ENCODE measurements at places on chromosomes 5 and 9.

- DNase-seq = peak; percentile 33
Observed at GRCh38 chr9:35660966-35661415, 2.9 kb downstream of the CCDC107 start.

DNA sequence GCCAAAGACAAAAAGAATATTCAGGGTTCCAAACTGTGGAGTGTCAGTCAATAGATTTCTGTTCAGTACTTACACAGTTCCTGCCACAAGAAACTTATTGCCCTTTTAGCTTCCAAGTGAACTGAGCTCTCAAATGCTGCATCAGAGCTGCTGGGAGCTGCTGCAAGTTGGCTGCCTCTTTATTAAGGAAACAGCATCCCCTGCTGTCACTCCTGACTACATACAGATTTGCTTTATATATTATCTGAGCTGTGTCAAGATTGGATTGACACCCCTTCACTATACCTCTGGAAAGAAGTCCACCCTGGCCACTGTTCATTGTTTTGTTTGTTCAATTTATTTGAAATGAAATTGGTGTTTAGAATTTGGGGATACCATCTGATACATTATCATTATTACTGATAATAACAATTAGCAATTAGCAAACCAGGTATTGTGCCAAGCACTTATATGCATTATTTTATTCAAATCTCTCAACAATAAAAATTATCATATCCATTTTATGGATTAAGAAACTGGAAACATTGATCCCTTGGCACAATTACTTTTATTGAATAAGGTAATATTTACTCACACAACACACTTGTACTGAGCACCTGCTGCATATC is 16.4 kb upstream of the C5orf58 start:
- peak; percentile 35 for DNase-seq

- no peak for DNase-seq
Observed at GRCh38 chr5:86371061-86371460, 246.7 kb upstream of the COX7C start.

DNA sequence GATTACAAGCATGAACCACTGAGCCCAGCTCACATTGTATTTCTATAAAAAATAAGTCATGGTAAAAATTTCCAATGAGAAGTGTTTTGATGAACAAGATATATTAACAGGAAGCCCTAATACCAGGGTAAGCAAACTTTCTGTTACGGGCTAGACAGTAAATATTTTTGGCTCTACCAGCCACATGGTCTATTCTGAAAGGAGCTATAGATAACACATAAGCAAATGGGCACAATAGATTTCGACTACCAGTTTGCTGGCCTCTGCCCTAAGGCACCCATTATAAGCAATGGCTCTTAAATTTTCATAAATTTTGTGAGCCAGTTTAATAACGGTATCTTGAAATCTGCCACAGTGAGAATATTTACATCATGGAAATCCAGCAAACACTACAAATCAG is 8.1 kb downstream of the UBQLN1 start:
- no peak for DNase-seq

GRCh38 chr5:135013947-135014570 is 20.0 kb downstream of the PITX1 start:
- no peak for DNase-seq

GRCh38 chr9:100277166-100277979 is 75.4 kb downstream of the TEX10 start:
- DNase-seq = no peak

DNA sequence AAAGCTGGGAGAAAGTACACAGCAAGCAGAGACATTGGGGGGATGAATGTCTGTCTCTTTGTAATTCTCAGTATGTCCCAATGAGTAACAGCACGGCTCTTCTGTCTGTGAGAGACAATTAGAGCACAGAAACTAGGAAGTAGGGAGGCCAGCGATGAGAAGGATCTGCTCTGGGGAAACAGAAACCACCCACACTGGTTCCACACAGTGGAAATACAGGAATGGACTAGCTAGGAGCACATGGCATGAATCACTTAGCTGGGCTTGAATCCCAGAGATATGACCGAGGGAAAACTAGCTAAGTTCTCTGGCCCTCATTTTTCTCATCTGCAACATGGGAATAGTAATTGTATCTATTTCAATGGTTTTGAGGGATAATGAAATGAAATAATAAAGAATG is 895.9 kb downstream of the TLE4 start:
- DNase-seq = no peak

DNA sequence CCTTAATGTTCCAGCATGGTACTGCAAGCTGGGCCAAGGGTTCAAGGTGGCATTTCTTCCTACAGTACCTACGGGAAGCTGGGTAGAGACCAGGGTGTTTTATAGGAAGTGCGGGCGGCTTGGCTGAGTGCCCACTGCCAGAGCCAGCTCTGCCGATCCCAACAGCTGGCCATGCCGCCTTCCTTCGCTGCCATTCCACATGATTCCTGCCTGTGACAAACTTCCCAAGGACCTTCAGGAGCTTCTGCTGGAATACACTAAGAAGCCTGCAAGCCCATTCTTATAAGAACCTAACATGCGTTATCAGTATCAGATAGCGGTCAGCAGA is 22.0 kb downstream of the MYO10 start:
- DNase-seq = no peak

DNA sequence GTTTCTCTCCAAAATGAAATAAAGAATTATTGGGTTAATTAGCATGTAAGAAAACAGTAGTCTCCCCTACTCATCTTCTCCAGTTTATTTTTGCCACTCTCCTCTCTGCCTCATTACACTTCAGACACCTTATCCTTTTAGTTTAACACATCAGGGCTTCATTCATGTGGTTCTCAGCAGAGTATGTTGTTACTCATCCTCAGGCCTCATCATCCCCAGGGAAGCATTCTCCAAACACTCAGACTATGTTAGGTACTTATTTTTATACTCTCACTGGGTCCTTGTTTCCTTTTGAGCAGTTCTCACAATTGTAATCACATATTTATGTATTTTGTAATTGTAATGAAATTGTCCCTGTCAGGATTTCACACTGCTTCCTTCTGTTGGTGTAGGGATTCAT is 470.5 kb downstream of the PDE4D start:
- DNase-seq = no peak
